Fibroblast of lung (primary cell): ENCODE measurements at places on chromosomes 2 and 18. TPM values are rescaled to one million over a fixed set of nuclear protein-coding genes. Genes with fewer than 3 reads are reported as not detected.

CNGA3 gene
- under 0.01 TPM in 2 replicates for total RNA-seq

SPATA3 gene
- not detected in 2 replicates for total RNA-seq

PMAIP1 gene
- 29.8 and 34.7 TPM in 2 replicates for total RNA-seq

GRP gene
- total RNA-seq, result not detected in 2 replicates

IL36G gene
- total RNA-seq, result not detected in 2 replicates

PDE1A gene
- 6.7 and 7.1 TPM in 2 replicates for total RNA-seq

RTTN gene
- 12.8 and 19.0 TPM in 2 replicates for total RNA-seq

AGXT gene
- total RNA-seq, result not detected in 2 replicates

CDH2 gene
- total RNA-seq, result 2.0 and 8.7 TPM in 2 replicates

TMEFF2 gene
- 0.26 and 0.33 TPM in 2 replicates for total RNA-seq

TUBA3E gene
- total RNA-seq, result not detected in 2 replicates

UGT1A5 gene
- total RNA-seq, result not detected in 2 replicates

SIGLEC15 gene
- 0.51 and 1.5 TPM in 2 replicates for total RNA-seq

CLK1 gene
- 68.5 and 76.8 TPM in 2 replicates for total RNA-seq

DNA sequence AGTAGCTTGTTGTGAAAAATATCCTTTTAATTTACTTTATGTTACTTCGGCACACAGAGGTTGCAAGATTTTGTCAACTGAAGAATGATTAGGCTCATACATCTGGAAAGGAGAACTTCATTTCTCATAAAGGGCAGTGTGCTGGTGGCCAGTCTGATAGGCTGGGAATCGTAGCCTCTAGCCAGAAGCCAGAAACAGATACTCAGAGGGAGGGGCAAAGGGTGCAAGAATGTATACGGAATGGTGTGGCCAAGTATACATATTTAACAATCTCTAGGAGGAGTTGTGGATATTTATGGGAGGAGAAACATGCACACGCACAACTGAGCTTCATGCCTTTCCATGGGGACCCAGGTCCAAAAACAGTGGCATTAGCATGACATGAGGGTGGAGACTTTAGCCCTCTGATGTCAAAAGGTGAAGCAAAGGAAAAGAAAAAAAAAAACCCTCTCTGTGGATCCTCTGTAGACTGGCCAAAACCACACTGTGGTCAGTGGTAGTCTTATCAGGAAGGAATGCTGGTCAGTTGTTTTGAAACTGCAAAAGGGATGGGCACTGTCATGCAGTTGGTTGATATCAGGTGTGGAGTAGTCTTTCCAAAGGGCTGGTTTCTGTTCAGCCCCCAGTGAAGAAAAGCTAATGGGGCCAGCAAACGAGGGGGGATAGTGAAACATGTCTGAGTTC, 34.9 kb upstream of the APCDD1 start:
- no peak overlapping the region for H3K4me3 ChIP-seq
- H3K4me1 ChIP-seq, result peaks cover 8% of the 10 kb centered on the region
- no peak overlapping the region for H3K27ac ChIP-seq
- no peaks in the 10 kb centered on the region for H3K36me3 ChIP-seq

DNA sequence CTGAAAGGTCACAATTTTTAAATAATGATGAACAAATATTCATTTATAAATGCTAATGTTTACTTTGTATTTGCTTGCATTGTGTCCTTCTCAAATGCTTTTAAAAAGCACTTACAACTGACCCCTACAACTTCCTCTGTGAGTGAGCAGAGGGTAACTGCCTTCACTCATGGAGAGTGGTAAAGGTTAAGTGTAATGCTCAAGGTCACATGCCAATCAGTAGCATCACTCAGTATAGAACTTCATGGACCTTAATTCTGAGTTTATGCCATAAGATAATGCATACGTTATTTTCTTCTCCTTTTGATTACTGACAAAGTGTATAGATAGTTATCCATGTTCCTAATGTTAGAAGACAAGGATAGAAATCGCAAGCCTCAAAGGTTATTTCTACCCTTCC, 91.8 kb upstream of the SERTAD2 start:
- no peaks in the 10 kb centered on the region for H3K36me3 ChIP-seq
- no peak overlapping the region for H3K4me3 ChIP-seq
- DNase-seq, result no peak

- H3K36me3 ChIP-seq, result no peaks in the 10 kb centered on the region
- no peaks in the 10 kb centered on the region for H3K4me1 ChIP-seq
- H3K27me3 ChIP-seq, result peaks cover 23% of the 10 kb centered on the region
- H3K27ac ChIP-seq, result no peak overlapping the region
- DNase-seq, result no peak
These were observed 282.9 kb downstream of the DYSF start for GRCh38 chr2:71736091-71736861.

- no peak overlapping the region for H3K27ac ChIP-seq
- no peaks in the 10 kb centered on the region for H3K36me3 ChIP-seq
- no peak for DNase-seq
- H3K4me3 ChIP-seq, result no peak overlapping the region
- H3K4me1 ChIP-seq, result no peaks in the 10 kb centered on the region
These were observed 117.4 kb downstream of the CDCA7 start for GRCh38 chr2:173472112-173472511.

- DNase-seq, result no peak
- no peaks in the 10 kb centered on the region for H3K36me3 ChIP-seq
- H3K4me1 ChIP-seq, result no peaks in the 10 kb centered on the region
- H3K27me3 ChIP-seq, result no peaks in the 10 kb centered on the region
- no peak overlapping the region for H3K4me3 ChIP-seq
- H3K27ac ChIP-seq, result no peak overlapping the region
These were observed 27.2 kb downstream of the MSGN1 start for GRCh38 chr2:17843457-17843856.

- no peaks in the 10 kb centered on the region for H3K36me3 ChIP-seq
- no peaks in the 10 kb centered on the region for H3K27me3 ChIP-seq
- no peaks in the 10 kb centered on the region for H3K4me1 ChIP-seq
- DNase-seq, result no peak
- no peak overlapping the region for H3K4me3 ChIP-seq
These were observed 17.7 kb upstream of the PDCL3 start for GRCh38 chr2:100544911-100545596.

- no peaks in the 10 kb centered on the region for H3K36me3 ChIP-seq
- DNase-seq, result no peak
- H3K27ac ChIP-seq, result no peak overlapping the region
- no peak overlapping the region for H3K4me3 ChIP-seq
- no peaks in the 10 kb centered on the region for H3K27me3 ChIP-seq
- peaks cover 5% of the 10 kb centered on the region for H3K4me1 ChIP-seq
These were observed 5.3 kb downstream of the SCRN3 start for GRCh38 chr2:174400853-174401252.

DNA sequence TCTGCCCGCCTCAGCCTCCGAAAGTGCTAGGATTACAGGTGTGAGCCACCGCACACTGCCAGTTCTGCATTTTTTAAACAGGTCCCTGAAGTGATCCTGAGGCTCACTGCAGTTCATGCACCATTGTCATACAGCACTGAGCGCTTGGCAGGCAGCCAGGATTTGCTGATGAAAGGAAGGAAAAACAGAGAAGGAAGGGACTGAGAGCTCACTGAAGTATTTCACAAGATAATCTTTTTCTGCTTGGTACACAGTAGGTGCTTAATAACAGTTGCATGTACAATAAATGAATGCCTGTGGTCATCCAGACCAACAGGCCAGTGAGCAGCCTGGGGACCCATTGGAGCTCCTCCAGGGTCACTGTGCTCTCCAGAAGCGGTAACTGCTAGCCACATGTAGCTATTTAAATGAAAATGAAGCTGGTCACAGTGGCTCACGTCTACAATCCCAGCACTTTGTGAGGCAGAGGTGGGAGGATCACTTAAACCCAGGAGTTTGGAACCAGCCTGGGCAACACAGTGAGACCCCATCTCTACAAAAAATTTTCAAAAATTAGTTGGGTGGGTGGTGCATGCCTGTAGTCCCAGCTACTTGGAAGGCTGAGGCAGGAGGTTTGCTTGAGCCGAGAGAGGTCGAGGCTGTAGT, 33.1 kb upstream of the SMAD7 start:
- no peaks in the 10 kb centered on the region for H3K27me3 ChIP-seq
- no peak overlapping the region for H3K27ac ChIP-seq
- DNase-seq, result no peak
- peaks cover 2% of the 10 kb centered on the region for H3K4me1 ChIP-seq

GRCh38 chr2:18312818-18313217, 247.6 kb downstream of the RDH14 start:
- no peaks in the 10 kb centered on the region for H3K36me3 ChIP-seq
- H3K4me3 ChIP-seq, result no peak overlapping the region
- no peak for DNase-seq

DNA sequence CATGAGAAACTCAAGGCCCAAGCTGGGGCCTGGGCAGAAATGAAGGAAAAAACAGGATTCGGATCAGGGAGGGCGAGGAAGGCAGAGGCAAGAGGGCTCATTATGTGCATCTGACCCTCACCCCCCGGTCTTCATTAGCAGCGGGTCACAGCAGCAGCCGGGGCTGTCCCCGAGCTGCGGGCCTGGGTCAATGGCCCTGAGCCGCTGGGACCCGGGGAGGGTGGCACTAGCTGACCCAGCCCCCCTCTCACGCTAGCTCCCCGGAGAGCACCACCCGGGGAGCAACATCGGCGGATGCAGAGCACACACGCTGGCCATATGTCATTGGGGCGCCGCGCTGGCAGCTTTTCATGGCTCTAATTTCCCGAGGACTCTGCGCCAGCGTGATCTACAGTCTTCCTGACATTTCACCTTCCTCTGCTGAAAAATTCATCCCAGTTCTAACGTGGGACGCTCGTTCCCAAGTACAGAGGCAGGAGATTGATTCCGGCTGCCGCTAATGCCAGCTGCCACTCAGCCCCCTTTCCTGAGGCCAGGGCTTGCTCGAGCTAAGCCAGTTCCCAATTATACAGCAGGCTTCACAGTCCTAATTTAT, 63.7 kb downstream of the EIPR1 start:
- H3K4me3 ChIP-seq, result no peak overlapping the region
- no peak overlapping the region for H3K27ac ChIP-seq
- no peaks in the 10 kb centered on the region for H3K36me3 ChIP-seq
- no peaks in the 10 kb centered on the region for H3K27me3 ChIP-seq
- DNase-seq, result no peak
- H3K4me1 ChIP-seq, result no peaks in the 10 kb centered on the region

DNA sequence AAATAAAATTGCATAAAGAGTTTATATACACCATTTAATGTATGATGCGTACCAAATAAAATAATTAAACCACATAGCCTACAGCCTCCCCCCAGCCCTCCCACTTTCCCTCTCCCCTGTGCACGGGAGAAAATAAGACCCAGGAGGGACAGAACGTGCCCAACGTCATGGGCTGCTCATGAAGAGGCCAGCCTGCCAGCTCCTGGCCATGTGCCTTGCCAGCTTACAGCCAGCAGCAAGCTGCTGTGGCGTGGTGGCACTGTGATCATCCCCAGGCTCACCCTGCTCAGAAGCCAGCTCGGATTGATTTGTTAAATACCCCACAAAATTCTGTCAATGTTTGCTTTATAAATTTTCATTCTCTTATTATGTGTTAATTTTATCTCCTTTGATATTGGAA, 7.6 kb downstream of the GPR148 start:
- no peak for DNase-seq
- no peak overlapping the region for H3K27ac ChIP-seq
- no peaks in the 10 kb centered on the region for H3K36me3 ChIP-seq
- H3K4me1 ChIP-seq, result no peaks in the 10 kb centered on the region
- H3K27me3 ChIP-seq, result no peaks in the 10 kb centered on the region

DNA sequence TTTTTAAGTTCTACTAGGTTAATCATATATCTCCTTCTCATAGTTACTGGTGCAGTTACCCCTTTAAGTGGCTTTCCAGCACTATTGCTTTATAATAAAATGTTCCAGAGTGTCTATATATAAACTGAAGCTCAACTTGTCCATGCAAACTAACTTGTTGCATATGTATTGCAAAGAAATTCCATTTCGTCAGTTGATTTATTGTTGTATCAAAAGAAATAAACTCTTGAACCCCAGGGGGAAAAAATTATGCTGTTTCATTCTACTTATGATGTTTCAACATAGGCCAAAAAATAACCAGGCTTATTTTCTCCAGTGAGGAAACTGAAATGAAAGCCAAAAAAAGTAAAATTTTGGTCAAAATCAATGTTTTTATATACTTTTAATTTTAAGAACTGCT, 491.9 kb downstream of the NR4A2 start:
- no peaks in the 10 kb centered on the region for H3K4me1 ChIP-seq
- no peaks in the 10 kb centered on the region for H3K27me3 ChIP-seq
- no peak overlapping the region for H3K4me3 ChIP-seq
- no peak overlapping the region for H3K27ac ChIP-seq

DNA sequence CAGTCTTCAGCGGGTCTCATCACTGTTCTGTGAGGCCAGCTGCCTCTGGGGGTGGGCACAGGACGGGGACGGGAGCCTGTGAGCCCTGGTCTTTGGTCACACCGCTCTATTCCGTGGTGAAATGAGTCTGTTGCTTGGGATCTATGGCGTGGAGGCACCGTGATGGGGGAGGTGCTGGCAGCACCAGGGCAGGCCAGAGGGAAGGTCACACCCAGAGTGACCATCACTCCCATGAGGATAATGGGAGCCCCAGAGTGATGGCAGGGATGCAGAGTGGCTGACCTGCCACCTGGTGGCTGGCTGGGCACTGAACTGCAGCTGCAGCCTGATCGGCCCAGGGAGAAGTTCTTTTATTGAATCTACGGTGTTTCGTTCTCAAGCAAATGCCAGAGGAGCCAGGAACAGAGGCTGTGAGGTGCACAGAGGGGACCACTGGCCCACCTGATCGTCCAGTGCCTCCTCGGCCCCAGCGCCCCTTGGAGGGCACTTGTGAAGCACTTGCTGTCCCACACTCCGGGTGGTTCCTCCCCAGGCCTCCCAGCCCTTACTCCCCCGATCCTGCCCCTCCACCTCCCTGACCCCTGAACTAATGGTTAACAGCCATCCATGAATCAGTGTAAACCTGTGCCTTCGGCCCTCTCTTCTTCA, 17.9 kb downstream of the KCNIP3 start:
- no peak overlapping the region for H3K4me3 ChIP-seq
- H3K36me3 ChIP-seq, result no peaks in the 10 kb centered on the region
- no peaks in the 10 kb centered on the region for H3K27me3 ChIP-seq
- no peak overlapping the region for H3K27ac ChIP-seq
- peak; percentile 36 for DNase-seq

- no peaks in the 10 kb centered on the region for H3K36me3 ChIP-seq
- no peak for DNase-seq
- no peak overlapping the region for H3K27ac ChIP-seq
- no peak overlapping the region for H3K4me3 ChIP-seq
- peaks cover 15% of the 10 kb centered on the region for H3K4me1 ChIP-seq
- H3K27me3 ChIP-seq, result no peaks in the 10 kb centered on the region
These were observed 6.4 kb upstream of the KCMF1 start for GRCh38 chr2:84964406-84965191.

DNA sequence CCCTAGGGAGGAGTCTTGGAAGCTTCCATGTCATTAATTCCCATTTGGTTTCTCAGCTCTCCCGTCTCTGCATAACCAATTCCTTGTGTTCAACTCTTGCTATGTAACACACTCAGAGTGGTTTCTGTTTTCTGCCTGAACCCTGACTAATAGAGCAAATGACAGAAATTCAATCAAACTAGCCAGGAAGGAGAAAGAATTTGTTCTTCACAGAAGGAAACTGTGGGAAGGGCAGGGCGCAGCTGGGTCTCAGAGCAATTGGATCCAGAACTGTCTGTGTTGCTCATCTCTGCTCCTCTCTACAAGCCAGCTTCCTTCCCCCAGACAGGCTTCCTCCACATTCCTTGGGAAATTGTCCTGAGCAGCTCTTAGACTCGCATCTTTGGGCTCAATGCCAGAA, 269.8 kb downstream of the TNS1 start:
- no peaks in the 10 kb centered on the region for H3K36me3 ChIP-seq
- H3K4me1 ChIP-seq, result peaks cover 13% of the 10 kb centered on the region
- DNase-seq, result no peak
- H3K4me3 ChIP-seq, result no peak overlapping the region
